COLO829 (cell line): ENCODE measurements at places on chromosomes 5 and 9.

DNA sequence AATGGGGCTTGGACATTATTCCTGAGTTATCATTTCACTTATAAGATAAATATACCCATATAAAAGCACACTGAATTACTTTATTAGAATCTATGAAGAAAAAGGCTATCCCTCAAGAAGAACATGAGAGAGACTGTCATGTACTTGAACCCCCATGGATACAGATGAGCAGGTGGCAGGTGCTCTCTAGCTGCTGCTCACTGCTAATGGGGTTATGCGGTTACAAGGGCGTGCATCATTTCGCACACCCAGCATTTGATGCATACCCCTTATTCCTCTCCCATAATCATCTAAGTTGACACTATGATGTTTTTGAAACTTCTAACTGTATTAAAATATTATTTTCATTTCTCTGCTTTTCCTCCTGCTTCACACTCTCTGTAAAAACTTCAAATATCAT lies 16.4 kb downstream of the ITK start:
- no peak for DNase-seq

GRCh38 chr9:5843794-5844471 lies 11.0 kb upstream of the ERMP1 start:
- DNase-seq = no peak

DNA sequence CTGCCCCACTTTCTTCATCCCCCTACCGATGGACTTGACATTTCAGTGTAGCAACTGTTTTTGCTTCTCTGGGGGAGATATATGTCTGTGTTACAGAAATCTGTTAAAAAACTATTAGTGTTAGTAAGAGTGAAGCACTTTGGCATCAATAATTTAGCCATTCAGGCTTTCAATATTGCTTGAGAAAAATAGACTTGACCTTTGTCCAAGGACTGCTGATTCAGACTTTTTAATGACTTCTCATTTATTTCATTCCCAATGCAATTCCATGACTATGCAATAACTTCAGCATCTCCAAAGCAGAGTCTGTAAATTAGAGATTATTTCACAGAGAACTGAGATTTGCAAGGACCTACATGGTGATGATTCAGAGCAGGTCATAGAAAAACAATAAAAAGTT lies 104.1 kb upstream of the SPEF2 start:
- DNase-seq = no peak

DNA sequence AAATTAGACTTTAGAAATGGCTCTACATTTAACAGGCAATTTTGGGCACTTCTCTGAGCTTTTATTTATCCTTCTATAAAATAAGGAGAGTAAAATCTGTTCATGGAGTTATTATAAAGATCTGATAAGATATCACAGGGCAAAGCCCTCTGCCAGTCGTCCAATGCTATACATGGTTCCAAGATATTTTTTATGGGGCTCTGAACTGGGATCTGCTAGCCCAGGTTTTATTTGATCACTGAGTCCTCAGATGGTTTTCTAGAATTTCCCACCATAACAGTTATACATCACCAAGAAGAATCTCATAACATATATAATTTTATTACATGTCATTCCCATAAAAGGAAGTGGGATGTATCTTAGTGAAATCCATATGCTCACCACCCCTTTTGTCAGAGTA lies 23.2 kb upstream of the IQGAP2 start:
- DNase-seq = no peak

DNA sequence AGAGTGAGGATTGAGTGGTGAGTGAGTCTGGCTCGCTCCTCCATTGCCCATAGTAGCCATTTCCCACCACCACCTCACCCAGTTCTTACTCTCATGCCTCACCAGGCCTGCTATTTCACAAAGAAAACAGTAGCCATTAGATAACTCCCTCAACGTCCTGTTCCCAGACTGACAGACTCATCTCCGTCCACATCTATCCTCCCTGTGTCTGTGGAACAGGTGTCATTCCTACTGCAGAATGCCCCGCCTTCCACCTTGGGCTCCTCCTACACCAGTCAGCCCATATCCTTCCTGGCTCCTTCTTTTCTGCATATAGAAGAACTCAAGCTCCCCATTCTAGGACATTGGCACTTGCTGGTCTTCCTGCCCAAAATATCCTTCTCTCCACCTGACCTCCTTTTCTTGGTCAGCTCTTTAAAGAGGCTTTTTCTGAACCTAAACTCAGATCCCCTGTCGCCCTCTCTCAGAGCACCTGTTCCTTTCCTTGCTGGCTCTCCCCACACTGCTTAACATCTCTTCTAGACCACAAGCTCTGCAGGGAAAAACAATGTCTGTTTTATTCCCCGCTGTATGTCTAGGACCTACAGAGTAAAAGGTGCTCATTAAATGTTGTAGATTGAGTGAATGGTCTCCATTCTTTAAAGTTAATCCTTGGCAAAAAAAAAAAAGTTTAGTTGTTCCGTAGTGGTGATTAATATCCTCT lies 3.2 kb downstream of the TNFAIP8 start:
- peak; percentile 40 for DNase-seq

- DNase-seq = no peak
Observed at GRCh38 chr5:19496056-19496455, 491.9 kb downstream of the CDH18 start.

GRCh38 chr9:137788561-137789294 lies 88.9 kb upstream of the CACNA1B start:
- DNase-seq = no peak

- no peak for DNase-seq
Observed at GRCh38 chr9:99294850-99295461, 72.9 kb downstream of the SEC61B start.

GRCh38 chr5:52998552-52999313 lies 9.6 kb downstream of the ITGA2 start:
- DNase-seq = no peak

DNA sequence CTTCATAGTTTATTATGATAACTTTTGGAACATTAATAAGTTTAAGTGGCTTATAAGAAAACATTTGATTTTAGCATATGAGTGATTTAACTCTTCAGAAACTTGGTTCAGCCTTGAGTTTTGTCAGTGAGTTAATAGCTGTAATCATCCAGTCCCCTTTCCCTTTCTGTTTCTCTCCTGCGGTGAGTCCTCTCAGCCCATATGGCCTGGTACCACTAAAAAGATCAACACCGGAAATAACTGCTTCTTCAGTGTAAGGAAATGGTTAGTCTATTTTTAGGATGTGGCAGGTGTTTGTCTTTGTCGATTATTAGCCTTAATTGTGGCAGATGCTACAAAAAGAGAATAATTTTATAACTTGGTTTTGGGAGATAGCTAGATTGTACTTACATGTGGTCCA lies 120.2 kb upstream of the GRHPR start:
- no peak for DNase-seq
